Cortex of kidney (tissue), 1 donor: ENCODE measurements at places on chromosomes 2 and 18.

- no peak for DNase-seq
These were observed 237.4 kb downstream of the RNF144A start for GRCh38 chr2:7154656-7155055.

GRCh38 chr2:105179469-105180372, 61.8 kb upstream of the GPR45 start:
- no peak for DNase-seq

DNA sequence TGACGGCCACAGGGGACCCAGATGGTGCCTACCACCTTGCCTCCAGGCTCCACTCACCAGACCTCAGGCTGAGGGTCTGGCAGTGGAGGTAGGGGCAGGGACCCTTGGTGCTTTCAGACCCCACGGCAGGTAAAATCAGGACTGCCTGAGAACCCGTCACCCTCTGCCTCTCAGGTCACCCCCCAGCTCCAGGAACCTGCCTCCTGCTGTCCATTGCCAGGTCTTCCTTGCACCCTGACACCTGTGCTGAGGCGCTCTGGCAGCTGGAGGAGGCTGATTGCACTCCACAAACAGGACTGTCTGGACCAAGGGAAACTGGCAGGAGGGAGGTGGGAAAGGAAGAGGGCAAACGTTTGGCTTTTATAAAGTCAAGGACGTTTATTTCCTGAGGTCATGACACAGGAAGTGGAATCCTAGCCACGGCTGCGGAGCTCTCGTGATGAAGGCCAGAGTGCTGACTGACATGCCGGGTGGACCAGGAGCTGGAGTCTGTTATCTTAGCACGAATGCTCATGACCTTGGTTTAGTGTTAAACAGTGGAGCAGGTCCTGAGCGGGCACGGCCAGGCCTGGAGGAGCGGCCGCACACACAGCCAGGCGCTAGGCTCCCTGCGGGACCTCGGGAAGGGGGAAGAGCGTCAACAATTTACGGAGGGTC, 40.5 kb downstream of the ANO7 start:
- DNase-seq, result no peak

DNA sequence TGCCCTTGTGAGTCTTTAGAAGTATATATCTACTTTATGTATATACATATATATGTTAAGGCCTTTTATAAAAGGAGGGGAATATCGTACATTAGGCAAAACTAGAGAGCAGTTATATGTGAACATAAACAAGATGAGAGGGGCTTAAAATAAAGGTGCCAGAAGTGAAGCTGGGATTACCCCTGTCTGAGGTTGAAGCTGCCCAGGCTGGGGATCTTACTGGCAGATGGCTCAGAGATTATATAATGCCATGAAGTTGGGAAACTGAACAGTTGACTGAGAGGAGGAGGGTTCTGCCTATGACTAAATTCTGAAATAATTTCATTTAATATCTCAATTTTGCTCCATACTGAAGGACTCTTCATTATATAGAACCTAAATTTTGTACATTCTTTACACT, 6.0 kb downstream of the PNO1 start:
- DNase-seq, result no peak
